ENCODE measurements at places on chromosomes 4 and X. TPM values are rescaled to one million over a fixed set of nuclear protein-coding genes. Genes with fewer than 3 reads are reported as not detected.

NXF2 gene
- not detected for total RNA-seq

NUDT6 gene
- 5.9 TPM for total RNA-seq

ITIH6 gene
- under 0.01 TPM for total RNA-seq

SMIM43 gene
- 0.78 TPM for total RNA-seq

TMPRSS11A gene
- not detected for total RNA-seq

ADH1C gene
- 0.26 TPM for total RNA-seq

TMSB15B gene
- total RNA-seq: 3.4 TPM

SPATA4 gene
- 0.13 TPM for total RNA-seq

PF4V1 gene
- total RNA-seq: not detected

SSX2 gene
- total RNA-seq: not detected

TLR2 gene
- 0.32 TPM for total RNA-seq

PAPSS1 gene
- 107 TPM for total RNA-seq

CT55 gene
- total RNA-seq: not detected

DEFB131A gene
- not detected for total RNA-seq

MAGEA6 gene
- not detected for total RNA-seq

PHKA1 gene
- 5.9 TPM for total RNA-seq

AKAP4 gene
- total RNA-seq: not detected

APLN gene
- 8.8 TPM for total RNA-seq
